Stimulated activated CD8-positive, alpha-beta memory T cell treated with anti-CD3 and anti-CD28 coated beads, Interleukin-4, amount 100 ng/mL, for 4 hours (primary cell): ENCODE measurements at places on chromosomes 6 and 20.

GRCh38 chr20:45913116-45913515, 1.2 kb upstream of the PLTP start:
- DNase-seq = no peak

GRCh38 chr6:56243518-56244070, 3.8 kb downstream of the COL21A1 start:
- no peak for DNase-seq

DNA sequence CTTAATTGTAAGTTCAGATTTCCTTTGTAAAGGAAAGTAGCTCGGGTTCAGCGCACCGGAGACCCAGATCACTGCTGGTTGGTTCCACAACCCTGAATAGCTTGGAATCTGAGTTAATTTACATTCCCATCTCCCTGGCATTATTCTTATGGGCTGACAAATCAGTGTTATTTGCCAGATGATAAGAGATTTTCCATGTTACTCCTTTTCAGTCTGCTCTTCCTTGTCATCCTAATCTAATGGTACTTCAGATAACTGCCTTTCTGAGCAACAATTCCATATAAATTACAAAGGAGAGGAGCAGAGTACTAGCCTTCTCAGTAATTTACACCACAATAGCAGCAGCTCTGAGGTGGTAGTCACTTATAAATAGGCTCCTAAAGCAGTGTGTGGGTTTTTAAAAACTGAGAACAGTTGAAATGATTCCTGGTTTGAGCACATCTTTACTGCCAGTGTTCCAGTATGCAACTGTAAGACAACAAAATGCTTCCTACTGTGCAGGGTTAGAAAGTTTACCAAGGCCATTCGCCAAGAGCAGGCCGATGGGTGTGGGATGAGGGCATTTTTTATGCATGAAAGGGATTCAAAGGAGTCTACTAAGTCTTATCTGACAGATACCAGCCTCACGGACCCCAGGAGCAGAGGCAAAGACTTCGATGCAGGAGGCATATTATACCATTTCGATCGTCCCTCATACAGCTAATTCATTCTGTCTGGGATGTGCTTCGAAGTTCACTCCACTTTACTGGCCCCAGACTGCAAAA, 89.7 kb downstream of the NDUFAF5 start:
- no peak for DNase-seq

- no peak for DNase-seq
Measured at GRCh38 chr6:85372915-85373270, 77.0 kb upstream of the NT5E start.

DNA sequence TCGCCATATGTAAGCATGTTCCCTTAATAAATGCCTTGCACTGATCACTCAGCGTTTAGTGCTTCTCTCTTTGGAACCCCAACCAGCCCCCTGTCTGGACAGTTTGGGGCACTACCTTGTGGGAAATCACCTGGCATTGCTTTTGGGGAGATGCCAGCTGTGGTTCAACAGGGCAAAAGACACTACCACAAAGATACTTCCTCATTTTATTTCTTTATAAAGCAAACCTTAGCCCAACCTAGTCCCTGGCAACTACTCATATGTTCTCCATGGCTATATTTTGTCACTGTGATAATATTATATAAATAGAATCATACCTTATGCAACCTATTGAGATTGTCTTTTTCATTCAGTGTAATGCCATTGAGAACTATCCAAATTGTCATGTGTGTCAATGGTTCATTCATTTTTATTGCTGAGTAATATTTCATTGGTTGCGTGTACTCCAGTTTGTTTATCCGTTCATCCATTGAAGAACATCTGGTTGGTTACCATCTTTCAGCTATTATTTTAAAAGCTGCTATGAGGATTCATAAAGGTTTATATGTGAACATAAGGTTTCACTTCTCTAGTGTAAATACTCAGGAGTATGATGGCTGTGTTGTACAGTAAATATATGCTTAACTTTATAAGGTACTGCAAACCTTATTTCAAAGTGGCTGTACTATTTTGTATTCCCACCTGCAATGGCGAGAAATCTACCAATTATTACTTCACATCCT, 114.8 kb downstream of the MOXD1 start:
- DNase-seq = no peak

DNA sequence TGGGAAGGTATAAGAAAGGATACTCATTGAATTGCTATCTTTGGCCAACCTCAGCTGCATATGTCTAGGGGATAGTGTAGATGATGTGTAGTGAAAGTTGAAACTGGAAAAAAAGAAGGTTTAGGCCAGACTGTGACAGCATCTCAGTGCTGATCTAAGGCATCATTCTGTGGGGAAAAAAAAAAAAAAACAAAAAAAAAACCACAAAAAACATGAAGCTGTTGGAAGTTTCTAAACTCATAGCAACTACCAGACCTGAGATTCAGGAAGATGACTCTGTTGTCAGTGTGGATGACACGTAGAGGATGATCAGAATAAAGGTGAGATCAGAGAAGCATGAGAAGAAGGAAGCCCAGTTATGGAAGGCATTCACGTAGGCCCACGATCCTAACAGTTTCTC, 100.8 kb upstream of the CNKSR3 start:
- no peak for DNase-seq

DNA sequence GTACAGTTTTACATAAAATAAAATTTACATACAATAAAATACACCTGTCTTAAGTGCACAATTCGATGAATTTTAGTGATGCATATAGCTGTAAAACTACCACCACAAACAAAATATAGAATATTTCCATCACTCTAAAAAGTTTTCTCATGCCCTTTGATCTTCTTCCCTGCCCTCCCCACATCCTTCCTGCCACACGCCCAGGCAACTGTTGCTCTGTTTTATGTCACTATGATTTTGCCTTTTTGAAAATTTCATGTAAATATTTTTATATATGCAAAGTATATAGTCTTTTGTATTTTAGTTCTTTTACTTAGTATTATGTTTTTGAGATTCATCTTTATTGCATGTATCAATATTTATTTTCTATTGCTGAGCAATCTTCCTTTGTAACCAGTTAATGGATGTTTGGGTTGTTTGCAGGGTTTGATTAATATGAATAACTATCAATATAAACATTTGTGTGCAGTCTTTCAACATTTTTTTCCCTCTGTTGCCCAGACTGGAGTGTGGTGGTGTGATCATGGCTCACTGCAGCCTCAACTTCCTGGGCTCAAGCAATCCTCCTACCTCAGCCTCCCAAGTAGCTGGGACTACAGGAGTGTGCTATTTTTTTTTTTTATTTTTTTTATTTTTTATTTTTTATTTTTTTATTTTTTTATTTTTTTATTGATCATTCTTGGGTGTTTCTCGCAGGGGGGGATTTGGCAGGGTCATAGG, 23.8 kb upstream of the SAMHD1 start:
- peak; percentile 26 for DNase-seq

DNA sequence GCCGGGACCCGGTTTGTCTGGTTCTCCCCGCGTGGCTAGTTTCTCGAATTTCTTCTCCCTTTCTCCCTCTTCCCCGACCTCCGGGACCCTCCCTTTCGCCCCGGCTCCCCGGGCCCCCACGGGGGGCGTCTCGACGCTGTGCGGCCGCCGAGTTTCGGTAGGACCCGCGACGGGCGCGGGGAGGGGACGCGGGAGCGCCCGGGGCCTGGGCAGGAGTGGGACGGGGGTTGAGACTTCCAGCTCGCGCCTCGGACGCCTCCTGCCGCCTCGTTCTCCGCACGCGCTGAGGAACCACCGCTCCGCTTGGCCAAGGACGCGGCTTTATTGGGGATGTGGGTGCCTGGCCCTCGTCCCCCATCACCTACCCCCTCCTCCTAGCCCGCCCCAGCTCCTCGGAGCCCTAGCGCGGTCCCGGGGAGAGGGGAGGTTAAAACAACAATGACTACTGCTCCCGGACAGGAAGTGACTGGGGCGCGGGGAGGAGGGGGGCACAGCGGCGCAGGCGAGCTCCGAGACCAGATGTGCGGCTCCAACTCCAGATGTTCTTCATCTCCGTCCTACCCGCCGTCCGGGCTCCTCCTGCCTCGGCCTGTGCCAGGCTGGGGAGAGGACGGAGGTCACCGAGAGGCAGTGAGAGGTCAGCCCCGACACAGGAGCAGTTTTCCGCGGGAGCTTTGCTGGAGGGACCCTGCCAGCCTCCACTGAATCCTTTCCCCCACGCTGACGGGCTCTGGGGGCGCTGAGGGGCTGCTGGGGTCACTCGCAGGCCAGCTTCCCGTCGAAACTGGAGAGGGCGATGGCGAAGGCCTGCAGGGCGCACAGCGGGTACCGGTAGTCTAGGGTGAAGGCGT, 917 bp upstream of the TEAD3 start:
- DNase-seq = no peak

DNA sequence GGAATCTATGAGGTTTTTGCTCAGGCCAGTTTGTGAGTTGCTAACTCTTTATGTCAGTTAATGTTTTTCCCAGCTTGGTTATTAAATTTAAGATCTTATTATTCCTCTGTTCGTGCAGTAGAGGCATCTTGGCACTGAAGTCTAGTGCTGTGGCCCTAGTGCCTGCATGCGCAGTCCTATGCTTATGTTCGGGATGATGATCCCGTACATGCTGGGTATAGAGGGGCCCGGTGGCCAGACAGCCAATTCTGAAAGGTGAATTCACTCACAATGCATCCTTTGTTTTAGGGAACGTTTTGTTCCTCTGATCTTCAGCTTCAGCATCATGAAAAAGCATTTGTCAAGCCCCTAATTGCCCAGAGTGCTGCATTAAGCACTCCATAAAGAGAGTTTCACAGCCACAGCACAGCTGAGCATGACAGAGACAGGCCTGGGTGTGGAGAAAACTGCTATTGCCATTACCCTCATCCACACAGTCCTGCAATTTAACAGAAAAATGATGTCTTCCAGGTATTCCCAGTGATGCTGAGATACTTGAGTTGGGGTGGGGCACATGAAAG, 39.8 kb upstream of the BACH2 start:
- no peak for DNase-seq

DNA sequence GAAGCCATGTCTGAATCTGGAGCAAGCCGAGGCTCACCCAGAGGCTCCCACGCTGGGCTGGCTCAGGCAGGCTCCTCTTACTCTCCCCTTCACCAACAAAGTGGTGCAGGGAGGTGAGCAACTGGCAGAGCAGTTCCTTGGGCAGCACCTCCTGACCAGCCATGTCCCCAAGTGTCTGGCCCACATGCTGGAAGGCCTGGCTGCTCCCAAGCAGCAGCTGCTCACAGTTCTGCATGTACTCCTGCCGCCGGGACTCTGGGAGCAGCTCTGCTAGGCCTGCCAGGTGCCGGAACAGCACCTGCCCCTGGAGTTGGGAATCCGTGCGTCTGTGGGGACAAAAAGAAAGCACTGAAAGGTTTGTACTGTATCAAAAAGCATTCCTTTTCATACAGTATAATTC, 57.1 kb upstream of the LYRM2 start:
- DNase-seq = no peak

- no peak for DNase-seq
Measured at GRCh38 chr6:127811900-127812570, 88.8 kb downstream of the THEMIS start.

DNA sequence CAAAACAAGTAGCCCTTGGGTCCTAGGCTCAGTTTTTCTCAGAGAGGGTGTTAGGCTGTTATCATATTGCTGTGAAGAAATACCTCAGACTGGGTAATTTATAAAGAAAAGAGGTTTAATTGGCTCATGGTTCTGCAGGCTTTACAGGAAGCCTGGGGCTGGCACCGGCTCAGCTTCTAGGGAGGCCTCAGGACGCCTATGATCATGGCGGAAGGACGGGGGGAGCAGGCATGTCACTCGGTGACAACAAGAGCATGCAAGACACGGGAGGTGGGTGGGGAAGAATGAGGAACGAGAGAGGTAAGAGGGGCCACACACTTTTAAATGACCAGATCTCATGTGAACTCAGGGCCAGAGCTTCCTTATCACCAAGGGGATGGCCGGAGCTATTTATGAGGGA, 26.9 kb downstream of the CDH26 start:
- DNase-seq = no peak

DNA sequence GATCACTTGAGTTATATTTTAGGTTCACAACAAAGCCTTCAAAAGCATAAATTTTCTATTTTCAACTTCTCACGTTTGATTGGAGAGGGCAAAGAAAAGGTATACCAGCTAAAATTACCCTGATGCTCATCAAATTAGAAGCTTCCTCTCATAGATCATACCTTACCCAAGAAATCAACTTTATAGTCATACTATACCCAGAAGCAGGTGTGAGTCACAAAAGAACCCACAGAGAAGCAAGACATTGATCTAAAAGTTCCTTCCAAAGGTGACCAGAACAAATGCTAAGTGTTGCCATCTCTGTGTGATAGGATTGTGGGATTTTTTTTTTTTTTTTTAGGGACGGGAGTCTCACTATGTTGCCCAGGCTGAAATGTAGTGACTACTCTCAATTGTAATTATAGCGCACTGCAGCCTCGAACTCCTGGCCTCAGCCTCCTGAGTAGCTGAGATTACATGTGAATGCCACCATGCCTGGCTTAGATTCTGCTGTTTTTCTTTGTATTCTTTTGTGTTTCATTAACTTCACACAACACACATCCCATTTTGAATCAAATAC, 3.3 kb downstream of the EIF2S2 start:
- DNase-seq = no peak

GRCh38 chr20:37873884-37874283, 29.0 kb upstream of the VSTM2L start:
- DNase-seq = no peak

- DNase-seq = no peak
Measured at GRCh38 chr6:147870506-147871110, 362.1 kb downstream of the SAMD5 start.

DNA sequence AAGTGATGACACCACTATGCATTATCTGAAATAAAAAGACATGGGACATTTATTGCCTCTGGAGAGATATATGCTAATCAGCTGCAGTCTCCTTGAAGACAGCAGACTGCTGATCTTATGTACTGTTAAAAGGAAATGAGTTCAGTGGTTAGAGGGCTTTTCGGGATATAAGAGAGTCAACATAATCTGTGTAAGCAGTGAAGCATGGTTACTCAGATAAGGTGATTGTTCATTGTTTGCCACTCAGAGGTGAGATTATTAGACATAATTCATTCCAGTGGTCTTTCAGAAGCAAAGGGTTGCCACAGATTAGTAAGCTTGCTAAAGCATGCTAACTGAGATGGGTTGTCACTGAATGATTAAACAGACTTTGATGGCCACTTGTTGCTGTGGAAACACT, 1450.7 kb upstream of the ADGRB3 start:
- DNase-seq = no peak

GRCh38 chr20:18265441-18265840, 22.9 kb upstream of the ZNF133 start:
- no peak for DNase-seq

- no peak for DNase-seq
Measured at GRCh38 chr20:57469418-57470211, 55.3 kb downstream of the CTCFL start.

GRCh38 chr20:47711046-47711752, 74.1 kb downstream of the SULF2 start:
- no peak for DNase-seq

- no peak for DNase-seq
Measured at GRCh38 chr20:51637241-51637640, 94.7 kb upstream of the NFATC2 start.

- no peak for DNase-seq
Measured at GRCh38 chr6:81762606-81763005, 10.1 kb upstream of the TENT5A start.

- DNase-seq = no peak
Measured at GRCh38 chr6:111411978-111412566, 70.9 kb downstream of the REV3L start.

GRCh38 chr6:72642435-72642834, 20.6 kb downstream of the KCNQ5 start:
- no peak for DNase-seq
